ENCODE measurements at places on chromosomes 7 and 10.

DNA sequence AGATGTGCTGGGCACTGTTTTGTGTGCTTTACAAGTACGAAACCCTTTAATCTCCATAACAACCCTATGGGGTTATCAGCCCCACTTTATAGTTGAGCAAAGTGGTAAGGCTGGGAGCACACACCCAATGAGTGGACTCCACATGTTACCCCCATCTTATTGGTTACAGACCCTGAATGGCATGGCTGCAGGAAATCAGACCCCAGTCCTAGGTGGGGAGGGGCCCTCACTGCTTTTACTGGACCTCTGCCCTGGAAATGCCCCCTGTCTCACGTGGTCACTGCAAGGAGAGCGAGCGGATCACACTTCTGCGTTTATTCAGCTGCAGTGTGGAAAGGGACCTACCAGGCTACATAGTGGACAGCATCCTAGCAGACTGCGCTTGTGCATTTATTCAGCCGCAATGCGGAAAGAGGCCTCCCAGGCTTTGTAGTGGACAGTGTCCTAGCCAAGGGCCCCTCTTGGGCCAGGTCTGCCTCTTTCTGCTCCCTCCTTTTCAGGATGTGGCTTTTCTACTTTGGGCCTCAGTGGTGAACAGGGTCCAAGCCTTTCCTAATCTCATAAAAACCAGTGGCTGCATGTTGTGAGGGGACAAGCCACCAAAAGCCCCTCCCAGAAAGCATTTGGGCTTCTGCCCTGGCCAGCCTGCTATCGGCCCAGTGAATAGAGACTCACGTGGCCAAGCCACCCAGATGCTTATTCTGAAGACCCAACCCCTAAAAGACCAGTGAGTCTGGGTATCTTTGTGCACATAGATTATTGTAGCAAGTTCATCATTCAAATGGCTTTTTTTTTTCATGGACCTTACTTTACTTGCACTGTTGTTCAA is 405.7 kb upstream of the RNF32 start:
- DNase-seq, result no peak

DNA sequence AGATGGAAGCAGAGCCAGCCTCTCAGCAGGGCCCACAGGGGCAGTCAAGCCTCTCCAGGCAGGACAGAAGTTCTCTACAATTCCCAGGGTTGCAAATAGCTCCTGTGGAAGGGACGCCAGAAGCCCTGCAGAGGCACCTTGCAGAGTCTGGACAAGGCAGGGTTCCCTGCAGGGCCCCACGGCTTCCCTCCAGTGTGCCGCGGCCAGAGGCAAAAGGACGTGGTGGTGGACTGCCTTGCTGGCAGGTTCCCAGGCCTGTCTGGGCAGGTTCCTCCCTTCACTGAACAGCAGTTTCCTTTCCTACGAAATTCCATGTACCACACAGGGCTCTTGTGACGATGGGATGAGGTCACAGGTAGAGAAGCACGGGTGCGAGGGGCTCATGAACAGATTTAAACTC is 25.1 kb downstream of the UPP1 start:
- no peak for DNase-seq

GRCh38 chr10:100208276-100208675 is 21.1 kb downstream of the CHUK start:
- DNase-seq, result no peak

DNA sequence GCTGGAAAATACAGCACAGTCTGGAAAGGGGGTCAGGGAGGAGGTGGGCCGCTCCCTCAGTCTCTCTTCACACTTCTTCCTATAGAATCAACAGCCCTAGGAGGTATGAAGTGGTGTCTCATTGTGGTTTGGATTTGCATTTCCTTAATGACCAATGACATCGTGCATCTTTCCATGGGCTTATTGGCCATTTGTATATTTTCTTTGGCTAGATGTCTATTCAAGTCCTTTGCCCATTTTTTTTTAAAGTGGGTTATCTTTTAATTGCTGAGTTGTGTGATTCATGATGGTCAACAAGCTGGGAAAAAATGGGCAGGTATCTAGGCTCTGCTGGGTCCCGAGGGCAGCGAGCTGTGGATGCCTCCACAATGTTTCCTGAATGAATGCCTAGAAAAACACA is 29.1 kb downstream of the TMEM130 start:
- no peak for DNase-seq

DNA sequence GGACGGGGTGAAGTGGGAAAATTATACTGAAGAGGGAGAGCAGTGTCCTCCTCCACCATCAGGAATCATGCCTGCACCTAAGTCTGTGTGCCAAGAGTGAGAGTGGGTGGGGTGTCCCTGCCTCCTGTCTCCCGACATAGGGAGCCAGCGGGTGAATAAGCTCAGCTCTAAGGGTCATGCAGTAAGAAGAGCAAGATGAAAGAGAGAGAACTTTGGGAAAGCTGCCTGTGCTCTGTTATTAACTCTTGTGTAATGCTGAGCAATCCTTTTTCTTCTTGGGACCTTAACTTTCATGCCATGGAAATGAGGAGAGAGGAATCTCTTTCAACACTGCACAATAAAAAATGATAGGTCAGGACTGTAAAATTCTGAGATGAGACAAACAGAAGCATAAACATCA is 7.9 kb upstream of the TCAF1 start:
- no peak for DNase-seq

Data from effector CD4-positive, alpha-beta T cell (primary cell).